GM12878 (cell line): ENCODE measurements at places on chromosomes 16 and 17.

GRCh38 chr16:20870122-20870820 lies 29.9 kb downstream of the DCUN1D3 start:
- no peak for DNase-seq

- no peak for DNase-seq
Observed at GRCh38 chr17:63997341-63998048, 656 bp upstream of the PRR29 start.

DNA sequence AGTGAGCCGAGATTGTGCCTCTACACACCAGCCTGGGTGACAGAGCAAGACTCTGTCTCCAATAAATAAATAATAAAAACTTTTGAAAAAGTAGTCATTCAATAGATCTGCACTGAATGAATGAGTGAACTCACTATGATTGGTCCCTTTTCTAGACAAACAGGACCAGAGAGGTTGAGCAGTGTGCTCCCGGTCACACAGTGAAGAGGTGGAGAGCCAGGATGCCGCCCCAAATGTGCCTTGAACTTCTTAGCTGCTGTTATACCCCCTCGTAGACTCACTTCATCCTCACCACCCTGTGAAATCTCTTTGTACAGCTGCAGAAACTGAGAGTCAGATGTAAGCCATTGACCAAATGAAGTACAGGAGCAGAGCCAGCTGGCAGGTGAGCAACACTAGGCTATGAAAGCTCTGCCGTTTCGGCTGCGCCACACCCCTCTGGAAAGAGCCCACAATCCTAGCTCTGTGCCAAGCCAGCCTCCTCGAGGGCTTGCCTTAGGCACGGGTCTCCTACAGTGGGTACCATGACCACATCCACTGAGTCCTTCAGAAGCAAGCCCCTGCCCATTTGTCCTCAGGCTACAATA lies 7.8 kb upstream of the KIAA0513 start:
- no peak for DNase-seq

GRCh38 chr17:32747856-32748255 lies 129.1 kb downstream of the MYO1D start:
- no peak for DNase-seq

DNA sequence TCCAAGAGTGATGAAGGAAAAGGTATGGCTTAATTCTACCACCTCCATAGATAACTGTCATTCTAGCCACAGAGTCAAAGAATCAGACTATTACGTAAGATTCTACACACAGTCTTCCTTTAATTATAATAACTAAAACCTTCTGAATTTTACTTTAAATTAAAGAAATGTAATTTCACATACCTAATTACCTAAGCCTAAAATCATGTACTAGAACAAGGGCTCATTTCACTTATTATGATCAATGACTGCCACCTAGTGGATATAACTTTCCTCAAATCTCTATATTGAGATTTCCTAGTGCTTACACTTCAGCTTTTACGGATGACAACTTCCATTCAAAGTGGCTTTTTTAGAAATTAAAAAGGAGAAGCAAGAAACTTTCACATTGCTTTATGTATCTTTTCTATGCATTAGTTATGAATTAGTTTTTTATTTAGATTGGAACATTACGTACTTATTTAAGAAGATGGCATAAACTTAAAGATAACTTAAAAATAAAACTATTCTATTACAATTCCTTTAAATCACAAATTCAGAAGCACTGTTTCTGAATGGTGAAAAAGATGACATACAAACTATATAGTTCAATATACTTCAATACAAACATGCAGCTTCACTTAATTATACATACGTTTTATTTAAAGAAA lies 18.2 kb upstream of the ABCA10 start:
- DNase-seq = peak; percentile 25

GRCh38 chr16:67865318-67865717 lies 7.5 kb upstream of the EDC4 start:
- DNase-seq = no peak

- no peak for DNase-seq
Observed at GRCh38 chr17:36494674-36495073, 8.2 kb downstream of the ZNHIT3 start.

DNA sequence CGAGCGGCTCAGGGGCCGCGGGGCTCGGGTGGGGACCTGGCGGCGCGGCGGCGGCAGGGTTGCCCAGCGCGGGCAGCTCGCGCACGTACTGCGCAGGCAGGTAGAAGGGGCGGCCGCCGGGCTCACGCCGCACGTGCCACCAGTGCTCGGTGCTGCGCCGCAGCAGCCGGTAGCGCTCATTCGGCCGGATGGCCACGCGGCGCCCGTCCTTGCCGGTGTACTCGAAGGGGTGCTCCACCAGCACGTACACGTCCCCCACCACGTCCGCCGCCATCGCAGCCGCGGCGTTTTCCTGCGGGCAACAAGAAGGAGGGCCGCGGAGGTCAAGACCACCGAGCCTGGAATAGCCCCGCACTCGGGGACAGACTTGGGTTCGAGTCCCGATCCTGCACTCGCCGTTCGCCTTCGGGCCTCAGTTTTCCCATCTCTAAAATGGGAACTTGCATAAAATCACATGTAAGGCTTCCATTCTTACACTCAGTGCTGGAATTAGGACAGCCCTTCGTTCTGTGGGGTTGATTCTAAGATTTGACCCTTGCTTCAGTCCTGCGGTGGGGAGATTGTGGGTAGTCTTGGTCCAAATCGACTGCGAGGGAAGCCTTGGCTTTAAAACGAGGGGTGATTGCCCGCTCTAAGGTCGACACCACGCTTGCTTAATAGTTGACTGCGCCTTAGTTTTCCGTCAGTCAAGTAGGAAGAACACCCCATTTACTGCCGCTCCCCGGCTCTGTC lies 2.5 kb downstream of the ARHGAP27 start:
- no peak for DNase-seq
